Heart left ventricle (tissue), 16 donors: ENCODE measurements at places on chromosomes 11 and 22. TPM values are rescaled to one million over a fixed set of nuclear protein-coding genes. Genes with fewer than 3 reads are reported as not detected.

- no peak for DNase-seq
- H3K4me3 ChIP-seq, result no peak overlapping the region
- no peak overlapping the region for H3K27ac ChIP-seq
- H3K4me1 ChIP-seq, result no peaks in the 10 kb centered on the region
- H3K27me3 ChIP-seq, result no peaks in the 10 kb centered on the region
Measured at GRCh38 chr11:105429096-105429910, 180.6 kb upstream of the GRIA4 start.

Gene IL17RA
- 10.0 TPM for total RNA-seq

DNA sequence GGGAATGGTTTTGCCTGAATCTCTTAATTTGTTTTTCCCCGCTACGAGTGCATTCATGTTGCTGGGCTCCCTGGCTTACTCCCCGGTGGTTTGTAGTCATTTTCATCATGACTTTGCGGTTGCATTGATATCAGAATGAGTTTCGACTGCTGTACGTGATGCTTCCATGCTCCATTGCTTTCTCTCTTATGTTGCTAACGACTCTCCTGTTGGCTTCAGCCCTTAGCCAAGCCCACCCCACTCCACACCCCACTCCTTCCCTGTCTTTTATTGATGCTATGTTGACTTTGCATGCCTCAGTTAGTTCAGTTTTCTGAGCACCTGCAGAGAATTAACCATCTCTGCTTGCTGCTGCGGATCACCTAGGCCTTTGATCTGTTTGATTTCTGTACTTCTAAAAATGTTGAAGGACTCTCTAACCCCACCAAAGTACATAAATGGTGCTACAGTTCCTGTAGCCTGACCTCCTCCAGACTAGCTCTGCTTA, 65.3 kb downstream of the ARFGAP2 start:
- H3K4me3 ChIP-seq, result no peak overlapping the region
- H3K36me3 ChIP-seq, result no peaks in the 10 kb centered on the region
- no peak for DNase-seq
- H3K27me3 ChIP-seq, result no peaks in the 10 kb centered on the region

DNA sequence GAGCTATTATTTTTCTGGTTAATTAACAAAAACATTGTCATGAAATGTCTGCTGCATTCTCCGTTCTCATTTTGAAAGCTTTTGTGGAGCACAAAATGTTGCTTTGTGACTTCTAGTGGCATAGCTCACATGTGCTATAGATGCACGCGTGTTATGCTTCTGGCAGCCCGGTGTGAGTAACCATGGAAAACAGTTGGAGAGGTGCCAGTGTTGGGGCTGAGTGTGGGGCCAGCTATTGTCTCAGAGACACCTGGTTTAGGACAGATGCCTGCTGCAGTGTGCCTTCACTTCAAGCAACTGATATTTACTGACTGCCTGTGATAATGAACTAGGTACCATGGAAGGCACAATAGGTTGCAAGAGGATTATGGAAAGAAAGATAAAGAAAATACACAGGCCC, 760.6 kb downstream of the NTM start:
- no peak overlapping the region for H3K27ac ChIP-seq
- H3K27me3 ChIP-seq, result no peaks in the 10 kb centered on the region

DNA sequence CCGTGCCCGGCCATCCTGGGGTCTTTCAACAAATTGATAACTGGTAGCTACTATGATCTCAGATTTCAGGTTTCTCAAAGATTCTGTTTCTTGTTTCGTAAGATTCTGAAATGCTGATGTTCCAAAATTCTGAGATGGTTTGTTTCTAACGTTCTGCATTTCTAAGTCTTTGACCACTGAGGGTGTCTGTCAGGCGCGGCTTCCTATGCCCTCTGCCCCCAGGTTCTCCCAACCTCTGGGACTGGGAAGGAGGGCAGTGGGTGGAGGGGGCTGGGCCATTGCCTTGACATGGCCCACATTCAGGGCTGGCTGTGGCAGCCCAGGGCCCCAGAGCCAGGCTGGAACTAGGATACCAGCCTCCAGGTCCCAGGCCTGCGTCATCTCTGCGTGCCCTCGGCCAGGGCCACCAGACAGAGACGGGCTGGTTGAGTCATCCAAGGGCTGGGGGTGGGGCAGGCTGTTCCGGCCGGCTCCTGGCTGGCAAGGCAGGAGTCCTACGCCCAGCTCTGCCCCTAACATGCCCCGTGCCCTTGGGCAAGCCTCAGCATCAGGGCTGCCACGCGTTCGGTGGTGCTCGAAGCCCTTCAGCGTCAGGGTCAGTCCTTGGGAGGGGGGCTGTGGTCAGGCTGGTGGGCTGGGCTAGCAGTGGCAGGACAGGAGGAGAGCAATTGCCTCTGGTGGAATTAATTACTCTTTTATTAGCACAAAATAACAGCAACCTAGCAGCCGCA, 5.2 kb downstream of the TMEM134 start:
- no peaks in the 10 kb centered on the region for H3K27me3 ChIP-seq
- H3K36me3 ChIP-seq, result no peaks in the 10 kb centered on the region
- no peak for DNase-seq
- no peaks in the 10 kb centered on the region for H3K4me1 ChIP-seq

Gene TRPM5
- total RNA-seq, result not detected

DNA sequence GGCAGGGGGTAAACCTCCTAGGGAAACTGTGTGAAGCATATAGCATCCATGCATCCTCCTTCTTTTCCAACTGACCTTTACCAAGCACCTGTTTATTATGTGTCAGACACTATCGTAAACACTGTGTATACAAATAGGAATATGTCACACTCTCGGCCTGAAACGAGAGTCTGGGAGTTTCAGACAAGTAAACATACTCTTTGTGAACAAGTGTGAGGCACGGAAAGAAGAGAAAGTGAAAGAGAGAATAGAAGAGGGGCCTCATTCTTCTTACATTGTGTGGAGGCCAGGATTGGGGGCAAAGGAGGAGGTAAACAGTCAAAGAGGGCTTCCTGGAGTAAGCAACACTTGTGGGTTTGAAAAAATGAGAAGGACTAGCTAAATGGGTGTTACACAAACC, 16.4 kb downstream of the CSNK2A3 start:
- no peak overlapping the region for H3K27ac ChIP-seq
- H3K4me3 ChIP-seq, result no peak overlapping the region
- H3K27me3 ChIP-seq, result no peaks in the 10 kb centered on the region
- H3K36me3 ChIP-seq, result peaks cover 20% of the 10 kb centered on the region

- peaks cover 15% of the 10 kb centered on the region for H3K4me1 ChIP-seq
- no peak overlapping the region for H3K27ac ChIP-seq
- DNase-seq, result peak; percentile 53
- H3K27me3 ChIP-seq, result no peaks in the 10 kb centered on the region
Measured at GRCh38 chr11:125429174-125429707, 66.8 kb downstream of the FEZ1 start.

Gene AP5B1
- 8.1 TPM for total RNA-seq

Gene GSTT2B
- total RNA-seq, result 7.2 TPM

- no peaks in the 10 kb centered on the region for H3K4me1 ChIP-seq
- no peak overlapping the region for H3K27ac ChIP-seq
- no peaks in the 10 kb centered on the region for H3K36me3 ChIP-seq
- no peaks in the 10 kb centered on the region for H3K27me3 ChIP-seq
- H3K4me3 ChIP-seq, result no peak overlapping the region
- DNase-seq, result no peak
Measured at GRCh38 chr11:21485006-21485405, 707.9 kb upstream of the ANO5 start.

DNA sequence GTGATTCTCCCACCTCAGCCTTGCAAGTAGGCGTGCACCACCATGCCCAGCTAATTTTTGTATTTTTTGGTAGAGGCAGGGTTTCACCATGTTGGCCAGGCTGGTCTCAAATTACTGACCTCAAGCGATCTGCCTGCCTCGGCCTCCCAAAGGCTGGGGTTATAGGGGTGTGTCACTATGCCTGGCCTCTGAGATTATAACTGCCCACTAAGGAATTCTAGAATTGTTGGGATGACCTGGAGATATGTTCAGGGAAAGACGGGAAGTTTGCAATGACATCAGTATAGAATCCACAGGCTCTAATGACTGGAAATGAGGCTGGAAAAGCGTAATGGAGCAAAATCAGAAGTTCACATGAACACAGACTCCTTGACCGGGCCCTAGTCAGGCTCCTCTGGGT, 62.2 kb downstream of the CLMP start:
- H3K4me3 ChIP-seq, result no peak overlapping the region
- H3K27me3 ChIP-seq, result no peaks in the 10 kb centered on the region
- H3K27ac ChIP-seq, result no peak overlapping the region
- H3K36me3 ChIP-seq, result no peaks in the 10 kb centered on the region
- no peak for DNase-seq

DNA sequence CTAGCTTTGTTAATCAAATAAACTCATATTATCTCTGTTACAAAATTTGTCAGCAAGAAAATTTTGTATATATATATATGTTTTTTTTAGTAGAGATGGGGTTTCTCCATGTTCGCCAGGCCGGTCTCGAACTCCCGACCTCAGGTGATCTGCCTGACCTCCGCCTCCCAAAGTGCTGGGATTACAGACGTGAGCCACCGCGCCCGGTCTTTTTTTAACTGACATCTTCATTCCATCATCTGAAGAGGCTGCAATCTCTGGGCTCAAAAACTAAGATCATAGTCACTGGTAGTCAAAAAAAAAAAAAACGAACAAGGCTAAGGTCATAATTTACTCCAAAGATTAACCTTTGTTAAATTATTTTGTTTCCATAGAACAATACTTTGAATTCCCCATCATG, 5.3 kb upstream of the KLHDC7B start:
- H3K36me3 ChIP-seq, result no peaks in the 10 kb centered on the region
- H3K4me3 ChIP-seq, result no peak overlapping the region
- H3K27me3 ChIP-seq, result no peaks in the 10 kb centered on the region
- peaks cover 31% of the 10 kb centered on the region for H3K4me1 ChIP-seq

Gene MYEOV
- not detected for total RNA-seq

DNA sequence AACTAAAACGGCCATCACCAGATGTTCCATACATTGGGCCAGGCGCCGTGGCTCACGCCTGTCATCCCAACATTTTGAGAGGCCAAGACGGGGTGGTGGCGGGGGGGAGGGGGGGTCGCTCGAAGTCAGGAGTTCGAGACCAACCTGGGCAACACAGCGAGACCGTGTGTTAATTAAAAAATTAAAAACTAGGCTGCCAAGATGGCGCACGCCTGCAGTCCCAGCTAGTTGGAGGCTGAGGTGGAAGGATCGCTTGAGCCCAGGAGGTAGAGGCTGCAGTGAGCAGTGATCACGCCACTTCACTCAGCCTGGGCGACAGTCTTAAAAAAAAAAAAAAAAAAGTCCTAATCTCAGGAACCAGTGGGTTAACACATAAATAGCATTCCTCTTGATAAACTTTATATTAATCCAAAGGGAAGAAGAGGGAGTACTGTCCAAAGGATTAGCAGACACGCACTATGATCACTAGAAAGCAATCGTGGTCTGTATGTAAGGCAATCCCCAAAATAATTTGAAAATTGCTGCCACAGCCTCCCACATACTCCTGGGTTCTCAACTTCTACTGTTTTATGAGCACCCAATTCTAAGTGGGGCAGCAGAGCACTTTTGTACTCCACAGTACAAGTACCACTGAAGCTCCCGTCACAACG, 604 bp downstream of the PUS3 start:
- DNase-seq, result no peak
- peak overlapping the region; percentile 56 for H3K4me3 ChIP-seq
- peak overlapping the region; percentile 86 for H3K27ac ChIP-seq
- no peaks in the 10 kb centered on the region for H3K36me3 ChIP-seq

Gene VSTM5
- total RNA-seq, result 0.10 TPM

GRCh38 chr11:133082841-133083488, 449.3 kb downstream of the OPCML start:
- H3K27me3 ChIP-seq, result peaks cover 7% of the 10 kb centered on the region
- no peaks in the 10 kb centered on the region for H3K36me3 ChIP-seq
- peak overlapping the region; percentile 5 for H3K4me3 ChIP-seq
- no peak overlapping the region for H3K27ac ChIP-seq
- peak; percentile 65 for DNase-seq

Gene SEC14L2
- 2.4 TPM for total RNA-seq

Gene CRACR2B
- 15.0 TPM for total RNA-seq

Gene YDJC
- total RNA-seq, result 5.5 TPM

Gene ELFN2
- total RNA-seq, result not detected

Gene OR5P2
- total RNA-seq, result not detected

Gene CDK2AP2
- 60.1 TPM for total RNA-seq

Gene RAB38
- total RNA-seq, result 0.46 TPM

GRCh38 chr11:13577881-13578280, 82.1 kb upstream of the PTH start:
- no peak overlapping the region for H3K4me3 ChIP-seq
- H3K36me3 ChIP-seq, result no peaks in the 10 kb centered on the region
- H3K4me1 ChIP-seq, result no peaks in the 10 kb centered on the region

- H3K4me1 ChIP-seq, result peaks cover 62% of the 10 kb centered on the region
- H3K27ac ChIP-seq, result no peak overlapping the region
- no peak overlapping the region for H3K4me3 ChIP-seq
- H3K27me3 ChIP-seq, result no peaks in the 10 kb centered on the region
- H3K36me3 ChIP-seq, result no peaks in the 10 kb centered on the region
Measured at GRCh38 chr11:68206211-68206610, 6.9 kb downstream of the KMT5B start.

DNA sequence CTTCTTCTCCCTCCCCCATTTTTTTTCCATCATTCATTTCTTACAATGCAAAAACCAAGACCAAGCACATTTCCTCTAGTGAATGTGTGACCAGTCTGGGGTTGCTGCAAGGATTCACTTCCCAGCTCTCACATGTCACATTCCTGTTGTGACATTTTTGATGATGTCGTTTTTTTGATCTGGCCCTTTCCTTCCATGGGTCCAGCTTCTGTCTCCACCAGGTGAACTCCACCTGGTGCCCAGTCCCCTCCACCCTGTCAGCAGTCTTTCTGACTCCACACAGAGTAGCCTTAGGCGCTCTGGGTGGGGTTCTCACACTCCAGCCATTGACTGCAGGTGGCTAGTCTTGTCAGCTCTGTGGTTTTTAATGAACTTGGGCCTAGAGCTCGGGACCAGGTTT, 15.6 kb downstream of the PANX1 start:
- no peak for DNase-seq
- H3K4me3 ChIP-seq, result no peak overlapping the region
- no peak overlapping the region for H3K27ac ChIP-seq
- no peaks in the 10 kb centered on the region for H3K4me1 ChIP-seq
- no peaks in the 10 kb centered on the region for H3K36me3 ChIP-seq

Gene FOLH1
- not detected for total RNA-seq

Gene MUC5AC
- total RNA-seq, result not detected

DNA sequence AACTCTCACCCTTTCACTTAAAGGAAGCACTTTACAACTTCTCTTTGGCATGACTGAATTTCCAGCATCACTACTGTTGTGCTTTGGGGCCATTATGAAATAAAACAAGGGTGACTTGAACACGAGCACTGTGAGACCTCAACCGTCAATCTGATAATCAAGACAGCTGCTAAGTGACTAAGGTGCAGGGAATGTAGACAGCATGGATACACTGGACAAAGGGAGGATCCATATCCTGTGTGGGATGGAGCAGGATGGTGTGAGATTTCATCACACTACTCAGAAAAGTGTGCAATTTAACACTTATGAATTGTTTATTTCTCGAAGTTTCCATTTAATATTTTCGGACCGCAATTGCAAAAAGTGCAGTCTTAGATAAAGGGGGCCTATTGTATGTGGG, 16.1 kb upstream of the EXPH5 start:
- H3K36me3 ChIP-seq, result no peaks in the 10 kb centered on the region
- H3K27me3 ChIP-seq, result peaks cover 4% of the 10 kb centered on the region
- no peak for DNase-seq
- no peaks in the 10 kb centered on the region for H3K4me1 ChIP-seq
- H3K27ac ChIP-seq, result no peak overlapping the region
- no peak overlapping the region for H3K4me3 ChIP-seq
